NT2/D1 (cell line): ENCODE measurements at places on chromosomes 5 and 9.

DNA sequence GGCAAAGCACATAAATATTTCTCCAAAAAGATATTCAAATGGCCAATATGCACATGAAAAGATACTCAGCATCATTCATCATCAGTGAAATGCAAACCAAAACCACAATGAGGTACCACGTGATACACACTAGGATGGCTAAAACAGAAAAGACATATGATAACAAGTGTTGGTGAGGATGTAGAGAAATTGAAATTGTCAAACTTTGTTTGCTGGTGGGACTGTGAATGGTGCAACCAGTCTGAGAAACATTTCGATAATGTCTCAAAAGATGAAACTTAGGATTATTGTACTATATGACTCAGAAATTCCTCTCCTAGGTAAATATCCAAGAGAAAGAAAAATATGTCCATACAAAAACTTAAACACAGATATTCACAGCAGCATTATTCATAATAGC lies 8.6 kb upstream of the LHFPL2 start:
- no peak for DNase-seq

DNA sequence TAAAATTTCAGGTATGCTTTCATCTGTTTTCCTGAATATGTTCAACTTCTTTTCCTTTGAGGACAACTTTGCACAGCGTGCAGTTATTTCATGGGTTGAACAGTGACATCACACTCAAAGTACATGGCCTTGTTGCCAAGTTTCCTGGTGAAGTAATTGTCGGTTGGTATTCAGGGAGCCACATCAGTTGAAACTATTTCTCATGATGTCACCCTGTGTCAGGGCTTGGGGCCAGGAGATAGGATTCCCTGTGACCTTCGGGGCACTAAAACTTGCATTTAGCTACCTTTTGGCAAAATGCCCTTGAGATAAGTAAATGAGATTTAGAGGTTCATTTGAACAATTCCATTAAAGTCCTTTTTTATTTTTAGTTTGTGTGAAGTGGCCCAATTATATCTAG lies 383.9 kb downstream of the SH3GL2 start:
- no peak for DNase-seq

- no peak for DNase-seq
Measured at GRCh38 chr9:127267793-127268525, 3.4 kb downstream of the GARNL3 start.

GRCh38 chr5:102080288-102080687 lies 215.8 kb downstream of the SLCO4C1 start:
- no peak for DNase-seq

GRCh38 chr5:158639881-158640592 lies 459.7 kb downstream of the EBF1 start:
- no peak for DNase-seq

GRCh38 chr5:158375531-158375930 lies 516.6 kb upstream of the CLINT1 start:
- no peak for DNase-seq

DNA sequence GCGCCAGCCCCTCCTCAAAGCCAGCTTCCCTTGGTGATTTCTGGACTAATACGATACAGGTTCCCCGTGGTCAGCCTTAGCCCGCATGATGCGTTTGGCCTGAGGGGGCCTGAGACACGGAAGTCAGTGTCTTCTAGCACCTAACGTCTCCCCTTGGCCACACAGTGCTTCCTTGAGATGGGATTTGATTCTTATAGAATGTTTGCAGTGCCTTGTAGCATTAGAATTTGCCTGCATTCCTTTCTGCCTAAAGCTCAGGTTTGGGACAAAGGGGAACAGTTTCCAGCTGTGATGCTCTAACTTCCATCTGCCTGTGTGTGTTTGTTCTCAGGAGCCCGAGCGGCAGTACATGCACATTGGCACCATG lies 34.4 kb downstream of the CFAP90 start:
- no peak for DNase-seq
